NCI-H187 treated with DMSO at 0.1 percent for 48 hours (cell line): ENCODE measurements at places on chromosomes 1 and 21.

GRCh38 chr1:70134148-70134547 lies 71.2 kb downstream of the LRRC40 start:
- DNase-seq, result no peak

- DNase-seq, result no peak
These were observed 865 bp downstream of the ATP5IF1 start for GRCh38 chr1:28236656-28237322.

DNA sequence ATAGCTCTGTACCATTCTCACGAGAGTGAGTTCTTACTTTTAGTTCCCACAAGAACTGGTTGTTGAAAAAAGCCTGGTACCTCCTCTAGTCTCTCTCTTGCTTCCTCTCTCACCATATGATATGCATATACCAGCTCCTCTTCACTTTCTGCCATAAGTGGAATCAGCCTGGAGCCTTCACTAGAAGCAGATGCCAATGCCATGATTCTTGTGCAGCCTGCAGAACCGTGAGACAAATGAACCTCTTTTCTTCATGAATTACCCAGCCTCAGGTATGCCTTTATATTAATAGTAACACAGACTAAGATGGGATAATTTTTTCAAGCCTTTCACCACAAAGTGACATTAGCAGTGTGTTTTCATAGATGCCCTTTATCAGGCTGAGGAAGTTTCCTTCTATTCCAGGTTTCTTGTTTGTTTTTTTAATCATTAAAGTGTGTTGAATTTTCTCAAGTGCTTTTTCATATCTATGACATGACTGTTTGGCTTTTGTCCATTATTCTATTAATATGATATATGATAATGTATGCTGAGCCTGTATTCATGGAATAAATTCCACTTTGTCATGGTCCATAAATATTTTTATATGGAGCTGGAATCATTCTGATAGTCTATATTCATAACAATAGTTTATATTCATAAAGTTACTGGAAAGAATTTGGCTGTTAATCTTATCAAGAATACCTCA lies 40.7 kb upstream of the C1orf185 start:
- DNase-seq, result no peak

DNA sequence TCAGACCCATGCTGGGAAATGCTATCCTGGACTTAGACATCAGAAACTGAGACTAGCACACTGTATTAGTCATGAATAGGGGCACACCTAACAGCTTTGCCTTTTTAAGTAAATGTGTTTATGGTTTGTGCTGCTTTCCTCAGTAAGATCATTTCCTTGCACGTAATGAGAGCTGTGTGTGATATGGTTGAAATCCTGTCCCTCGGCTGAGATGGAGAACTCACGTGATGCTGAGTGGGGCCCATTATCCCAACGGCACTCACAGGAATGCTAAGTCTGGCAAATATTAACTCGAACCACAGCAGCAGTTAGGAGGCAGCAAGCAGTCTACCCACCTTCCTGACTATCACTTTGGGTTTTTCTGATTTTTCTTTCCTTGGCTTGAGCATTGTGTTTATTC lies 38.2 kb downstream of the BCL9 start:
- DNase-seq, result peak; percentile 78

- no peak for DNase-seq
These were observed 166.6 kb downstream of the CYYR1 start for GRCh38 chr21:26406526-26406925.

DNA sequence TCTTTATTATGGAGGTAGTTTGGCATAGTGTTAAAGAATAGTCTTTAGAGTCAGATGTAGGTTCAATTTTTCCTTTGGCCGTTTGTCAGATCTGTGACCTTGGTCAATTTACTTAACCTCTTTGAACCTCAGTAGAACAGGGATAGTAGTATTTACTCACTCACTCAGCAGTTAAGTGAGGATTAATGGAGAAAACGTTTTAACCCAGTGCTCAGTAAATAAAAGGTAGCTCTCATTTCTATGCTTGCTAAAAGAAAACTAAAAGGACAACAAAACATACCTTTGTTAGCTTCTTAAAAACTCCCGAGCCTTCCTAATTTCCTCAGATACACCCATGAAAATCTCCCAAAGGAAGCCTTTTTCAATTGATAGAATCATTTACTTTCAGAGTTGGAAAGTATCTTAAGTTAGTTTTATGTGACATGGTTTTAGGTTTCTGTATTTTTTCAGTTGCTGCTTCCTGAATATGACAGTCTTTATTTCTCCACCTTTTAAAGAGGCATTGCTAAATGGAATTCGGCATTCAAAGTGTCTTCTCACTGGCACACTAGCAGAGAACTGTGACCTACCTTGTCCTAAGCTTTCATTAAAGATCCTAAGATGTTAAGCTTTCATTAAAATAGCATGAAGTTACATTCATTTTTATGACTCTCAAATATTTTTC lies 7.8 kb downstream of the ABCD3 start:
- no peak for DNase-seq

DNA sequence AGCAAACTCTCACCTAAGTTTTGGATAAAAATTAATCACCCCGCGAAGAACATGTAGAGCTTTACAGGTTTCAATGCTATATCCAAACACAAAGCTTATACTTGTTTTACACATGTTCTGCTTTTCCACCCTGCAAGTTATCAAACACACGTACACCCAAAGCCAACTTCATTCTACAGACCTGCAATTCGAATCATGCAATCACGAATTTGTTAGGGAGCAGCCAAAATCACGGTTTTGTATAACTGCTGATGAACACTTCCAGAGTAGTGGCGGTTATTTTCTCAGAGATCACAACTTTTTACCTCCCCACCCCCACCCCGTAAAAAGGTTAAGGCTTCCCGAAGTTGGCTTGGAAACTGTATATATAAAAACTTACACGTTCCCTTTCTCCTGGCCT lies 1.4 kb downstream of the HMGN1 start:
- DNase-seq, result no peak

DNA sequence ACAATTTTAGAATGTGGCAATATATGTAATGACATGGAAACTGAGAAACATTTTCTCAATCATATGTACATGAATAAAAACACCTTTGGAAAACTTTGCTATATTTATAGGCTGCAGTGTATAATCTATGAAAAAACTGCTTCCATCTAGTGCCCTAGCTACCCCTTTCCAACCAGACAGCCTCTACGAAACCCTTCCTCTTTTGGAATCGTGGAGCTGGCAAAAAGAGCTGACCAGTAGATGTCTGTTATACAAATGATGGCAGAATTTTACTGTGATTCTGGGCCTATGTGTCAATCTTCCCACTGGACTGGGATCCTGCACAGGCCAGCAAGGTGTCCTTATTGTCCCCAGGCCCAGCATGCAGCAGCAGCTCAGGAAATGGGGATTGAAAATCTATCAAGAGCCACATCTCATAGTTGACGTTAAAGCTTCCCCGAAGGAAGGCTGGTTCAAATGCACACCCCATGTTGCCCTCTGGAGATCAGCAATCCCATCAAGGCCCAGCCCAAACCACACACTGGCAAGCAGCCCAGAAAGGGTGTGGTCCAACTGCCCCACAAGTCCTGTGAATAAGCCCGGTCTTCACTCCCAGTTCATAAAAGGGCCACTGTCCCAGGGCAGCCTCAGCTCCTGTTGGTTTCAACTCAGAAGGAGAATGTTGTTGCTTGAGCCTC lies 8.8 kb upstream of the FAM20B start:
- DNase-seq, result no peak

- DNase-seq, result no peak
These were observed 144.5 kb downstream of the TTLL7 start for GRCh38 chr1:83854456-83854855.

- DNase-seq, result peak; percentile 83
These were observed 549 bp downstream of the KDM4A start for GRCh38 chr1:43650310-43651085.

DNA sequence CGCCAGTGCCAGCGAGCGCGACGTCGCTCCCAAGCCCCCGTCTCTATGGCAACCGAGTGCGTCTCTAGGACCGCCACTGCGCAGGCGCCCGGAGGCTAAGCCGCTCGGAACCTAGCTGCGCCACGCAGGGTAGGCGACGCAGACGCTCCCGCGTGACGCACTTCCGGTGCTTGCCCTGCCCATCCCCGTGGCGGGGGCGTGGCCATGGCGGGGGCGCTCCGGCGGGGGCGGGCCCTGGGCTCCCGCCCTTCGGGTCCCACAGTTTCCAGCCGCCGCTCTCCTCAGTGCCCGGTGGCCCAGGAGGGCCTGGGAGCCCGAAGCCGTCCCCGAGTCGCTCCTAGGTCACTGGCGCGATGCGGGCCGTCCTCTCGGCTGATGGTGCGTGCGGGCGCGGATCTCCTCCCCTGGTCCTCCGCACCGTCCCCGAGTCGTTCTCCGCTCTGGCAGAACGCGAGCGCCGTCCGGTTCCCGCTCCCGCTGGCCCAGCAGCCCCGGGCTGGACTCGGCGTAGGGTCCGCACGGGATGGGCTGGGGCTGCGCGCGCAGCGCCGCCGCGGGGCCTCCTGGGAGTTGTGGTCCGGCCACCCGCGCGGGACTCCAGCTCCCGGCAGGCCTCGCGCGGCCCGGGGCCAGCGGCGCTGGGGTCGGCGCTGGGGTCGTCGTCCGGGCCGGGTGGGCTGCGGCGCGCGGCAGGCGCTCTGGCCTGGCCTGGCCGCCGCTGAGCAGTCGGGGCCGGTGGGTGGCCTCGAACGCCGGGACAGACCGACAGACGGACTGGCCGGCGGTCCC lies at the start of gene MIB2:
TSS of gene MIB2 (plus strand) at position 245 of the 789 bp plus-strand sequence. CDS start 7,953 bp downstream, outside the sequence.
- DNase-seq, result peak; percentile 91

GRCh38 chr1:231487019-231487418 lies 41.5 kb upstream of the TSNAX start:
- no peak for DNase-seq
